ENCODE measurements at places on chromosomes 3 and 15. TPM values are rescaled to one million over a fixed set of nuclear protein-coding genes. Genes with fewer than 3 reads are reported as not detected.

Gene TNFSF10
- 2.0 TPM for total RNA-seq

Gene MKRN2
- total RNA-seq = 44.6 TPM

Gene CEP152
- 19.9 TPM for total RNA-seq

Gene NPHP3
- 31.5 TPM for total RNA-seq

Gene GOLGA8Q
- total RNA-seq = 2.2 TPM

Gene SCG3
- total RNA-seq = not detected

Gene C2CD4A
- 0.12 TPM for total RNA-seq

Gene SCAPER
- total RNA-seq = 7.7 TPM

Gene IP6K1
- 30.5 TPM for total RNA-seq

Gene AADAC
- total RNA-seq = 0.12 TPM

Gene NANOGP8
- total RNA-seq = not detected

Gene P2RY1
- 1.1 TPM for total RNA-seq

Gene CHL1
- under 0.01 TPM for total RNA-seq

Gene ULK3
- 15.2 TPM for total RNA-seq

Gene GOLGA8O
- total RNA-seq = 1.7 TPM

Gene RHOV
- not detected for total RNA-seq

Gene SRGAP3
- 3.1 TPM for total RNA-seq

Gene NT5DC2
- total RNA-seq = 52.5 TPM

Gene SPATA12
- total RNA-seq = 0.11 TPM

Gene CCDC39
- total RNA-seq = 0.12 TPM

Gene FOXL2NB
- 10.4 TPM for total RNA-seq

Gene DNAH12
- under 0.01 TPM for total RNA-seq

Gene CPEB1
- 35.2 TPM for total RNA-seq

Gene BOC
- 16.6 TPM for total RNA-seq

Gene GOLGA6A
- not detected for total RNA-seq

Gene CPNE4
- not detected for total RNA-seq

Gene CPLX3
- not detected for total RNA-seq

Gene COL6A5
- under 0.01 TPM for total RNA-seq

Gene LRRIQ4
- 0.11 TPM for total RNA-seq

Gene DISP2
- under 0.01 TPM for total RNA-seq

Gene NEK10
- 7.0 TPM for total RNA-seq

Gene ANKRD63
- total RNA-seq = not detected

Gene PPP1R14D
- total RNA-seq = not detected

Gene SPINK8
- total RNA-seq = not detected

Gene ZNF502
- 5.8 TPM for total RNA-seq

Gene CSTA
- total RNA-seq = 1.1 TPM

Gene RLBP1
- total RNA-seq = not detected

Gene PLA2G4E
- total RNA-seq = not detected

Gene ATP13A5
- total RNA-seq = not detected

Gene SLC51B
- 0.33 TPM for total RNA-seq

Gene ST3GAL6
- 12.9 TPM for total RNA-seq

Gene FAM107A
- total RNA-seq = not detected

Gene UCN2
- total RNA-seq = 1.2 TPM

Gene MLF1
- total RNA-seq = 11.2 TPM

Gene NTRK3
- total RNA-seq = under 0.01 TPM

Gene RBP2
- not detected for total RNA-seq

Gene SMCO1
- total RNA-seq = not detected

Gene EPHB1
- total RNA-seq = 0.12 TPM

Gene IL1RAP
- total RNA-seq = 9.7 TPM

Gene XYLB
- 5.4 TPM for total RNA-seq

Gene CPB1
- not detected for total RNA-seq

Gene IMPG2
- 0.44 TPM for total RNA-seq

Gene NEK11
- 8.6 TPM for total RNA-seq

Gene LYZL4
- not detected for total RNA-seq

Data from uterine smooth muscle cell (primary cell).